ENCODE measurements at places on chromosomes 5 and 9.

DNA sequence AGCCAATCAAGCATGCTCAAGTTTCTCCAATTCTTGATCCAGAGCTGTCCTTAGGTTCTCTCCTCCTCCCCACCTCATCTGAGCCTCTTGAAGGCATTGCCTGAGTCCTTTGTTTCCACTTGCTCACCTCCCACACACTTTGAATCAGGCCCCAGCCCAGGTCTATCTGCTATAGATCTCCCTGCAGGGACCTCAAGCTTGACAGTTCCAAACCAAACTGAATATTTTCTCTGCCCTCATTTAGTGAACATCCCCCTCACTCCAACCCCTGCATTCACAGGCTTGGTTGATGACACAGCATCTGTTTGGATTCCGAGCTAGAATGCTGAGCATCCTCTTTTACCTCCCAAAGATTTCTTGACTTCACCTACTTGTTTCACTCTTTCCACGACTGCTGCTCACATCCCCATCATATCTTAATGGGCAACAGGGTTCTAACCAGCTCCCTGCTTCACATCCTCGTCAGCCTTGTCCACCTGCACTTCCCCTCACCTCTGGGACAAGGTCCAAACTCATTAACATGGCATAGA, 474.5 kb downstream of the ZSWIM6 start:
- no peak for DNase-seq

DNA sequence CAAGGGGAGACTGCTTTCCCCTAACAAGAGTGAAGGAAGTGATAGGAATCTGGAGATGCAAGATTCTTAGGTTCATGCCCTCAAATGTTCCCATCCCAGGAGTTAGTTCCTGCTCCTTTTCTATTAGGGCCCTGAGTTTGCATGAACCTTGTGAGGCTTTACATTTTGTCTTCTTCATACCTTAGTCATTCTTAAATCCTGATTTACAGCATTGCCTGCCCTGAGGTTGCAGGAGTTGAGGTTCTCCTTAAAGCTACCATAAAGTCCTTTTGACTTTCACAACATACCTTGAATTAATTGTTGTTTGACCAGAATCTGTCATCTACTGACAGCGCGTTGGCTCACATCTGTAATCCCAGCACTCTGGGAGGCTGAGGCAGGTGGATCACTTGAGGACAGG, 151.5 kb upstream of the ABCA1 start:
- DNase-seq, result no peak

- DNase-seq, result no peak
Measured at GRCh38 chr9:135246248-135247205, 159.1 kb downstream of the OLFM1 start.

GRCh38 chr9:12775679-12776512, 1.1 kb downstream of the LURAP1L start:
- no peak for DNase-seq

- DNase-seq, result no peak
Measured at GRCh38 chr5:140567871-140568270, 3.2 kb downstream of the SLC35A4 start.

DNA sequence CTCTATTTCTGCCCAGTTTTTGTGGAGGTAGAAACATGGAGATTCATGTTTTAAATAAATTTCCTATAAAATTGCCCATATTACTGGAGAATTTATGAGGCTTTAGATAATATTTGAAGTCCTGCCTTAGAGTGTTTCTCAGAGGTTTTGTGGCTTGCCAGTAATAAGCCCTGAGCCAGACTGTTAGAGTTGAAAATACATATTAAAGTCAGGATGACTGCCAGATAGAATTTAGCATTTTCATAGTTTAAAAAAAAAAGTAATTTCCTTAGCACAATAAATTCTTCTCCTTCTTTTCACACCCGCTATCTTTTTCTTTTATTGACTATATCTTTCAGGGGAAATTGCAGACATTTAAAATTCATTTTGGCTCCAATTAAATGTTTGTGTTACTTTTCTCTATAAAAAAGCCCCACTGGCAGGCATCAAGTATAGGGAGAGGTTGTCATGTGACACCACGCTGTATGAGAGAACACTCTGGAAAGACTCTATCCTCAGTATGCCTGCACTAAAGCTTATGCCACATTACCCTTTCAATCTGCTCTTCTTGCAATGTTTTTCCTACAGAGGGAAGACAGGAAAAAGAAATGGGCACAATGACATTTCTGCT, 135.2 kb downstream of the MPDZ start:
- no peak for DNase-seq

GRCh38 chr5:127011153-127011552, 19.2 kb downstream of the MARCHF3 start:
- DNase-seq, result no peak

- DNase-seq, result no peak
Measured at GRCh38 chr5:16570121-16570815, 46.5 kb downstream of the RETREG1 start.

- no peak for DNase-seq
Measured at GRCh38 chr9:16708656-16709435, 161.6 kb downstream of the BNC2 start.

DNA sequence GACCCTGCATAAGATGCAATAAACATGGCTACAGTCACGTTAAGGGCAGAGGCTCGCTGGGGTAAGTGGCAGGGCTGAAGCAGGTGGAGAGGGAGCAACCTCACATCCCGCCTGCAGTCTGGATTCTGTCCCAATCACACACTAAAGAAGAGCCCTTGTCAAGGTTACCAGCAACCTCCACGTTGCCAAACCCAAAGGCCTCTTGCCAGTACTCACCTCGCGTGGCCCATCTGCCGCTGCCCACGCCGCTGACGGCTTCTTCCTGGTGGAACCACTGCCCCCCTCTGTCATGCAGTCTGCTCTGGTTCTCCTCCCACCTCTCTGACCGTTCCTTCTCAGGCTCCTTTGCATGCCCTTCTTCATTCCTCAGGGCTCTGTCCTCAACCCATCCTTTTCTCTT, 8.8 kb downstream of the AQP7 start:
- DNase-seq, result no peak

DNA sequence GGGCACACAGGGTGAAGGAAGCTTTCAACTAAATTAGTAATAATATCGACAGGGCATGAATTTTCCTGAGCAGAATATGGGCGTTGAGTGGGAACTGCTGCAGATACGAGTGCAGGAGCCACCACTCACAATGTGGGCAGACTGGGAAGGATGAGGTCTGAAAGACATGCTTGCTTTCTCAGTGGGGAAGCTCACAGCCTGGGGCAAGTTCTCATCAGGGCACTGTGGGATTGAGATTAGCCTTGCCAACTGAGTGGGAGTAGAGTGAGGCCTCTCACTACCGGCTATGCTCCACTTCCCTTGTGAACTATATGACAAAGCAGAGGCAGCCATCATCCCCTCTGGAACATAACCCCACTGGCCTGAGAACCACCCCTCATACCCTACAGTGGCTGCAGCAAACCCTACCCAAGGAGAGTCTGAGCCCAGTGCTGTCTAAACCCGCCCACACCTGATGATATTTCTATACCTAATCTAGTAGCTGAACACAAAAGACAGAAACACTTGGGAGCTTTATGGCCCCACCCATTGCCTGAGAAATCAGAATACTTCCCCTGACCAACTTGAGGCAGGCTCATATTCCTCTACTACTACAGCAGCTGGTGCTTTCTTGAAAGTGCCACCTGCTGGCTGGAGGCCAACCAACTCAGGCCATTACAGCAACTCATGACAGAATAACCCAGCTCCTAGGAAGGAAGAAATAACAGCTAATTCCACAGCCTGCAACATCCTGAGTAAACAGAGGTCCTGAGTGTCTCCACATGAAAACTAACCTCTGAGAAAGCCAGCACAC, 173.7 kb upstream of the SPEF2 start:
- DNase-seq, result no peak

DNA sequence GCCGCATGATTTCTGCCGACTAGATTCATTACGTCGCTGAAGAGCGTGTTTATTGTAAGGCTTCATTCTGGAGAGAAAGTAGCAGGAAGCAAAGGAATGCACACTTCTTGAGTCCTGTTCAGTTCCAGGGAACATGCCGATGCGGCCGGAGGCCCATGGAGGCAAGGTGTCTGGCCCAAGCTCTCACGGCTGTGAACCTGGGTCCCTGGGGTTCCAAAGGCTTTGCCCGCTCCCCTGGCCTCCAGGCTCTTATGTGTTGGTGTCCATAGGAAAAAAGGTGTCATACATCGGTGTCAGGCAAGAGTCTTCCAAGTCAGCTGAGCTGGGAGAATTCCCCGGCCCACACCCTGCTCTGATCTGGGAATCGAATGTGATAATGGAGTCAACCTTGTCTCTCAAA, 64.7 kb downstream of the WWC1 start:
- no peak for DNase-seq

DNA sequence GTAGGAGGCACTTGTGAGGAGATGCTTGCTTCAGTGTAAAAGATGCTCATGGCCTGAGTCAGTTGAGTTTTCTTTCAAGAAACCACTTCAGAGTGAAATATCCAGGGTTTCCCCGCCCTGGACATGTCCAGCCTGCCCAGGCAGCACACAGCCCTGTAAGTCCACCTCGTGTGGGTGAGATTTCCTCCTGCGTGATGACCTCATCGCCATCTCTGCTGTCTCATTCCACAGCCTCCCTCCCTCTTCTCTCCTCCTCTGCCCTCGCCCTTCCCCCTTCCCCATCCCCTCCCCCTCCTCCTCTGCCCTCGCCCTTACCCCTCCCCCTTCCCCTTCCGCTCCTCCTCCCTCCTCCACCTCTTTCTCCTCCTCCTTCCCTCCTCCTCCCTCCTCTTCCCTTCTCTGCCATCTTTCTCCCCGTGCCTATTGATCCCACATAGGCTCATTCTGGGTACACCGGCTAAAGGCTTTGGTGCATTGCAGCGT, 34.0 kb upstream of the NCS1 start:
- DNase-seq, result peak; percentile 51

GRCh38 chr5:153551537-153552079, 61.1 kb downstream of the GRIA1 start:
- DNase-seq, result no peak

DNA sequence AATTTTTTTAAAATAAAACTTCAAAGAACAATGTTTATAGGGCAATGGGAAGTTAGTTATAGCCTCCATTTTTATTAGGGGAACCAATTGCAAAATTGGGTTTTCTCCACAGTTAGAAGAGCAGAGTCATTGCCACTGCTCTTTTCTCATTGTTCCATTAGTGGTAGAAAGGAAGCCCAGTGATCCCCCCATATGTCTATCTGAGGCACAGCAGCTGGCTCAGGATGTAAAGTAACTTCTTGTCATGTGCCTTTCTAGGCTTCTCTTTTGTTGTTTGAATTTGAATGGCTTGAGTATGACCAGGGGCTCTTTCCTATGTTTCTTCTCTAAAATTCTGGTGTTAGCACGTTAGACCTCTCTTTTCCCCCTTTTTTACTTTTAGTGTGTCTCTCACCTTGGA, 61.2 kb downstream of the UBAP1 start:
- DNase-seq, result no peak

DNA sequence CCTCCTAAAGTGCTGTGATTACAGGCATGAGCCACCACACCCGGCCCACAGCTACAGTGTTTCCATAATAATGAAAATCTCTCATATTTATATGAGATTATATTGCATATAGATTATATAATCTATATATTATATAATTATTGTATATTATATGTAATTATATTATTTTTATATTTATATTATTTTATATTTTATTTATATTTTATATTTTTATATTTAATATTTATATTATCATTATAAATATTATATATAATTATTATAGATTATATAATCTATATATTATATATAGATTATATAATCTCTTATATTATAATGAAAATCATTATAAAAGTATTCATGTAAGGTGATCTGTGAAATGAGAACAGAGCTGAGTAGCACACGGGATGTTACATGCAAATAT, 11.5 kb downstream of the ANKRD18B start:
- DNase-seq, result no peak

GRCh38 chr9:95556521-95556920, 39.8 kb upstream of the PTCH1 start:
- no peak for DNase-seq

DNA sequence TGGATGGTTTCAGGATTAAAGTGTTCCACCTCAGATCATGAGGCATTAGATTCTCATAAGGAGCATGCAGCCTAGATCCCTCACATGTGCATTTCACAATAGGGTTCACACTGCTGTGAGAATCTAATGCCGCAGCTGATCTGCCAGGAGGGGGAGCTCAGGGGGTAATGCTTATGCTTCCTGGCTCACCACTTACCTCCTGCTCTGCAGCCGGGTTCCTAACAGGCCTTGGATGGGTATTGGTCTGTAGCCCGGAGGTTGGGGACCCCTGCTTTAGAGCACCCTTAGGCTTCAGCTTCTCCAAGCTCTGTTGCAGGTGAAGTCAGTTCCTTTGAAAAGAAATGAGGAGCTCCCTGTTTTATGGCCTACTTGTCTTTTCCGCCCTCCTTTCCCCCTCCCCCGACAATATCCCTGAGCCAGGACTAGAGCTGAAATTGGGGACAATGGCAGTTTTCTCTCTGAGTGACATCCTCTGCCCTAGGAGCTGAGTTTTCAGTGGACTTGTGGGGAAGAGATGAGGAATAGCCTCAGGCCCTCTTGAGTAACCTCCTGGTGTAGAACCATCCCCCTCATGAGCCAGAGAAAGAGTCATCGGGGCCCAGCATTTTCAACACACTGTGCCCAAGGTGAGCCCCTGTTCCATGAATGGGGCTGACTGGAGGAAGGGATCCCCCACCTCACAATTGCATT, 16.2 kb upstream of the MAT2B start:
- no peak for DNase-seq

GRCh38 chr9:133369933-133370332, 5.9 kb downstream of the SURF4 start:
- DNase-seq, result no peak

DNA sequence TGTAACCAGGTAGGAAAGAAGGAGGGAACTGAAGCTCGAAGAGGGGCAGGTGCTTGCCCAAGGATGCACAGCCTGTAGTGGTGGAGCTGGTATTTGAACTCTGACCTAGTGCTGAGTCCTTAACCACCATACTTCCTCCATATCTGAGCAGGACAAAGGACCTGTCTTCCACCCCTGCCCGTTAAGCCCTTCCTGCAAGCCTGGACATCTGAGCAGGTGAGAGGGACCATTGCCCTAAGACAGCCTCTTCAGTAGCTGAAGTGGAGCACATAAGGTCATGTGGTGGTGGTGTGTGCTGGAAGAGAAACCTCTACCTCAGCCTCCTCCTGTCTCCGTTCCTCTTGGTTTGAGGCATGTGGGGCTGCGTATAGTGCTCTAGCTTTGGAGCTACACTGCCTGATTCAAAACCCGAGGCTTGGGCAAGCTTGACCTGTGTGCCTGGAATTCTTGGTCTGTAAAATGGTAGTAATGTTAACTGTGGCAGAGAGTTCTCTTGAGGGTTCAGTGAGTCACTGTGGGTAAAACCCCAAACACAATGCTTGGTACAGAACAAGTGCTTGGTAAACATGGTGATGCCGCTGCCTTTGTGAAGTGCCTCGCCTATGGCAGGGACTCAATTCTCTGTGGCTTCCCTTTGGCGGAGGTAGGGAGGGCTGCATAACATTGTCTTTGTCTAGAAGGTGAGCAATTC, 7.4 kb downstream of the GALNT10 start:
- peak; percentile 40 for DNase-seq

DNA sequence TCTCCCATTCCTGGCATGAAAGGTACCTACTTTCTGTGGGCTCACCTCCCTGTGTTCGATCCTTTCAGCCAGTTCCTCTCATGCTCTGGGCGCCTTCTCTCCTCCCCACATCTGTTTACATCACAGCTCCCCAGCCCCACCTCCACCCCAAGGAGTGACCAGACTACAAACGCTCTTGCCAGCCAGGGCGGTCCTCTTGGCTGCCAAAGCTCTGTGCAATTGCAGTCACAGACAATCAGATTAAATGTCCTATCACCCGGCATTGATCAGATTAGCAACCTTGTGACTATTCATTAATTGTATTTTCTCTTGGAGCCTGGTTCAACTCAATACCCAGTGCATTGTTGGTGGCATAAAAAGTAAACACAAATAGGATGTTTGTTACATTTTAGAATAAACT, 211.2 kb upstream of the TBCA start:
- DNase-seq, result no peak

Data from CD4-positive, alpha-beta T cell treated with Interferon gamma for 1 hour (primary cell).